ENCODE measurements at places on chromosomes 4 and X.

DNA sequence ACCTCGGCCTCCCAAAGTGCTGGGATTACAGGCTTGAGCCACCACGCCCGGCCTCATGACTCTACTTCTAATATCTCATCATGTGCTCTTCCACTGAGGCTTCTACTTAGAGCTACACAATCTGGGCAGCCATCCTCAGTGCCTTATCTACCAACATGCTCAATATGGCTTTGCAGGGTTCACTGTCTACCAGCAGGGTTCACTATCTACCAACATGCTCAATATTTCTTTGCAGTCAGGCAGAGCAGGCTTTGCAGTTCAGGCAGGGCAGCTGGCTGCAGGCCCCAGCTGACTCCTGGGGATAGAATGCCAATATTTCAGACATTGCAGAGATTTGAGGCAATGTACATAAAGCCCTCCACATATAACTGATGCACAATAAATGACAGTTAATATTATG, 47.5 kb downstream of the PKD2 start:
- DNase-seq, result peak; percentile 23

- DNase-seq, result no peak
Measured at GRCh38 chr4:139838811-139839210, 173.2 kb downstream of the MGST2 start.

DNA sequence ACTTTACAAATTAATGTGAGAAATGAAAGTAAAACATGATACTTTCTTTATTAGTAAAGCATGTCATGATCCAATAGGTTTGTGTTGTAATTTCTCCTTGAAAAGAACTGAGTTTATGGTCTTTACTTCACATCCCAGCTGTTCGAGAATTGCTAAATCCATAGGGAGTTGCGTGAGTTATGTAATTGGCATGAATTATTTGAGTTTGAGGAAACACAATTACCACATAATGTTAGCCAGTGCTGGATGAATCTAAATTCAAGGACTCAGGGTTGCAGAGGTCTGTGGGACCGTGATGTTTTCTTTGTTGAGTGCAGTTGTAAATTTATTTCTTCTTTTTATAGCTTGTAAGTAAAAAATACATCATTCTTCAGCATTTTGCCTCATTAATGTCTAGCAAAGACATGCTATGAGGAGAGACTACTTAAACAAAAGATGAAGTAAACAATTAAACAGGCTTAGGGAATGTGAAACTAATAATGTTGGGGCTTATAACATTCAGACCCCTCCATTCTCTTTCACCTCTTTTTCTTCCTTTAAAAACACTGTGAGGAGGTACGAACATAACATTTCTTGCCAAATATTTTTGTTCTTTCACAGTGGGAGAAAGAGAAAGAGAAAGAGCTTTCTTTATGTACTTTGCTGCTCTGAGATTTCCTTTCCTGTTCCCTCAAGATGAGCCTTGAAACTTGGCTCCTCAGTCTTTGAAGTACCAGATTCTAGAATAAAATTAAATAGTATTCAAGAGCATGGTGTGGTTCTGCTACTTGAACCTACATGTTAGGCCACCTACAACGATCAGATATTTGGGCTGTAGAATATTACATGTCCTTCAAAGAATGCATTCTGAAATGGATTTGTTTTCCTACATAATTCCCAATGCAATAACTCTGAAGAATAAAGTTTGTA, 159.6 kb upstream of the ANK2 start:
- DNase-seq, result peak; percentile 33

DNA sequence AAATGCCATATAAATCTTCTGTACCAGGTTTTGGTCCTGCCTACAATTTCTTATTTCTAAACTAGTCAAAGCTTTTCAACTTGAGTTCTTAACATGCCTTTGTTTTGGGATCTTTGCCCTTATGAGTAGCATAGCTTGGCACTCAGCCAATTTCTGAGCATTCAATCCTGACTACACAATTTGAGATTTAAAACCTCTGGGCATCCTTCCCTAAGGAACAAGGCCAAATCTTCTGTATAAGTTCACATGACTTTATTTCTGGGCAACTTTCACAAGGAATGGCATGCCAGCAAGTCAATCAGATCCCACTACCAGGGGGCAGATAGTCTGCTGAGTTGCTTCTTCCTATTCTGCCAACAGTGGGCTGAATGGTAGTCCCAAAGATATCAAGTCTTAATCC, 254.2 kb downstream of the ADAMTS3 start:
- DNase-seq, result peak; percentile 75

GRCh38 chr4:178259566-178259965, 817.3 kb upstream of the AGA start:
- DNase-seq, result no peak

DNA sequence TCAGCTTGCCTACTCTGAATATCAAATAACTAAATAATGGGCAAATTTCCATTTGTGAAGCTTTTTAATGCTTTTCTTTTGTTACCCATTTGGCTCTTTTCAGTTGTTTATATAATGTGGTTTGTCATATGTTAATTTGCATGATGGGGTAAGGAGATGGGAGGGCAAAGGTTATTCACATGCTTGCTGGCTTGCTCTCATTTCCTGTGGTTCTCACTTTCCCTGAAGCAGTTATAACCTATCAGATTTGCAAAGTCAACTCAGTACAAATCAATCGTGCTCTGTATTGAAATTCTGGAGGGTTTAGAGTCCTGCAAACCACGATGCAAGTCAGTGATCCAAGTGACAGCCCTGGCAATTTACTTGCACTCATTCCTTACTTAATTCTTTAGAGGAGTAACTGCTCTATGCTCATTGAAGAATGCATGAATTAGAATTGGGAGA, 711.2 kb downstream of the ADGRL3 start:
- DNase-seq, result peak; percentile 2

GRCh38 chr4:41365681-41366080, 109.0 kb downstream of the UCHL1 start:
- DNase-seq, result no peak

- DNase-seq, result no peak
Measured at GRCh38 chr4:968221-968620, 5.1 kb downstream of the DGKQ start.

DNA sequence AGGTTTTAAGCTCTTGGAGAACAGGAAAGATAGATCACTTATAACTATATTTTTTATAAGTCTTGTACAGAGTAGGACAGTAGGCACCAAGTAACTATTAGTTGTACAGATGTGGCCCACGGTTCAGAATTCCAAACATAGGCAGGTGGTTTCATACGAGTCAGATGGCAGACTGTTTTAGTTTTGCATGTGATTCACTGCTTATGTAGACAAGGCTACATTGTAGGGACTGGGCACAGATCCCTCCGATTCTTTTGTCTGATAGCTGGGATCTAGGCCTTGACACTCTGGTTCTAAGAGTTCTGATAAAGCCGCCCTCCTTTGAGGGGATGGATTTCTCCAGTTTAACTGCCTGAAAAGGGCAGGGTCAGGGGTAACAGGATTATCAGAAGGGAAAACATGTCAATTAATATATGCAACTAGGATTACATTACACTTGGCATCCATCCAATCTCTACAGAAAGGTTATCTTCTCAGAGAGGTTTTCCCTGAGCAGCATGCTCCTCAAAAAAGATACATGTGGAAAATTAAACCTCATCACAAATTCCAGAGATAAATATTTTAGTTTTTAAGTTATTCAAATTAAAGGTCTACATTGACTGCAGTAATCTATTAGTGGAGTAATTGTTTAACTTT, 87.8 kb downstream of the SPRY1 start:
- DNase-seq, result no peak

DNA sequence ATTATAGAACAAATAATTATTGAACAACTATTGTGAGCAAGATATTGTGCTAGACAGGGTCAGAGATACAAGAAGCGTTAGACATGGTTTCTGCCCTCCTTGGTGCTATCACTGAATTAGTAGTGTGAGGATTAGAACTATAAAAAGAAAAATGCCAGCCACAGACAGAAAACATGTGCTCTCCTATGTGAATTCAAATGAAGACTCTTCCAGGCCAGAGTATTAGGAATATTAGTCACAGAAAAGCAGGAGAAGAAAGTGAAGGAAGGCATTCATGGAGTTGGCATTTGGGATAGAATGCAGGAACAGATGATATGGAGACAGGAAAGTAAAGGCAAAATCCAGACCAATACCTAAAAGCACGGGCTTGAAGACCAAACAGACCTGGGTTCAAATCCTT, 179.6 kb upstream of the TENM3 start:
- no peak for DNase-seq

- DNase-seq, result no peak
Measured at GRCh38 chrX:154350429-154351182, 23.8 kb downstream of the FLNA start.

DNA sequence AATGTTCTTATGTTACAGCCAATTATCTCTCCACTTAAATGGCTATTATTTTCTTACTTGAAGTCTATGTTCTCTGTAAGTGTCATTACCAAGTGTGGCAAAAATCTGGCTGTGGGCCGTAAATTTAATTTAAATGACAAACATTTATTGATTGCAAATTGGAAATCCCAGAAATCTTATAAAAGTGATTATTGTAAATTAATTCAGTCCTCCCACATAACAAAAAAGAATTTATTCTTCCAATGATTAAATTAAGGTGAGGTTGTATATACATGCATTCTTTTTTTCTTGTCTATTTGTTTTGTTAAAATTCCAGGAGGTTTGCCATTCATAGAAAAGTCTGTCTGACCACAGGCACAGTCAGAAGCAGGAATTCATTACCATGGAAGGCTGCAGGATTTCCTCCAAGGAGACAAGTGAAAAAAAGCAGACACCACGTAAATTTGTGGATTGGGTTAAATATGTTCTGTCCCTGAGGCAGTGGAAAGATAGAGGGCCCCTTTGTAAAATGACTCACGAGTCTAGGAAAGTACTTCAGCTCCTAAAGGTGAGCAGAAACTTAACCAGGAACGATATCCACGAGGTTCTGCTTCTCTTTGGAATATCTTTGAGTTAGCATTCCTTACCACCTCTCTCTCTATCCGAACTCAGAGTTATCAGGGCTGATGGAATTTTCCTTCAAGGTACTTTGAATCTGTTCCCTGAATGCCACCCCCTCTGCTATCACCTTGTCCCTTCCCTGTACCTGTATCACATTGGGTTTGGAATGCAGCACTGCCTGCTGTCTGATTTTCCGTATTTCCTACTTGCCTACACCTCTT, 10.7 kb downstream of the PPARGC1A start:
- peak; percentile 84 for DNase-seq

DNA sequence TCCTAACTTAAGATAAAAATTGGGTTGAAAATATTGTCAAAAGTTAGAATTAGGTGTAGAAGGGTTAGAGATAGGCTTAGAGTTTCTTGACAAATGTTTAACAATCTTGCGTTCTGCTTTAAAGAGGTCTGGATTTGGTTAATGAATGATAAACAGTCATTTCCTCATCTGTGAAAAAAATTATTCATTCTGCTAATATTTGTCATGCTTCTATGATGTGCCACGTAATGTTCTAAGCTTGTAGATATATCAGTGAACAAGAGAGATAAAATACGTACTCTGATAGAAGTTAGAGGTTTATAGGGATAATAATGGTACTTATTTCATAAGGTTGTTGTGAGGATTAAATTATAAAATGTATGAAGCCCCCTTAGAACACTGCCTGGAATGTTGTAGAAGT, 443.0 kb upstream of the GALNT7 start:
- no peak for DNase-seq

DNA sequence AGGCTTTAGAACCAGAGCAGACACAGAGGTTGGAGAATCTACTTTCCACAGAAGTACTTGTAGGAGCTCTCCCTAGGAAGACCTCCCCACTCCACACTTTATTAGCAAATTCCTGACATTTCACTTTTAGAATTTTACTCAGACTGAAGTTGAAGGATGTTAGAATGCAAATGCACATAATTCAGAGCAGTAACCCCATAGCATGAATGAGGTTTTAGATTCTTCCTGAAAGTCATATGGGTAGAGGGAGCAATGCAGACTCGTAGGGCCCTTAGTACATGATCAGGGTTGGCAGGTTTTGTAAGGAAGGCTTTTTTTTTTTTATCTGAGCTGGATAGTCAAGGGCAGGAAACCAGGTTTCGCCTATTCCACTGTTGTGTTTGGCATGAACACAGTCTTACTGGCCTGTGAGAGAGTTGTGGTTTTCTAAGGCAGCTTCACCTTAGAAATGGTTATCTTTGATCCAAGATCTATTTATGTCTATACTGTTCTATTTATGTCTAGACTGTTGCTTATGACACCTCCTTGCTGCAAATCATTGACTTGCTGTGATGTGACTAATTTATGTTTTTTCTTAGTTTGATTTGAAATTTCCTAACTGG, 48.9 kb downstream of the SPATA18 start:
- peak; percentile 86 for DNase-seq

DNA sequence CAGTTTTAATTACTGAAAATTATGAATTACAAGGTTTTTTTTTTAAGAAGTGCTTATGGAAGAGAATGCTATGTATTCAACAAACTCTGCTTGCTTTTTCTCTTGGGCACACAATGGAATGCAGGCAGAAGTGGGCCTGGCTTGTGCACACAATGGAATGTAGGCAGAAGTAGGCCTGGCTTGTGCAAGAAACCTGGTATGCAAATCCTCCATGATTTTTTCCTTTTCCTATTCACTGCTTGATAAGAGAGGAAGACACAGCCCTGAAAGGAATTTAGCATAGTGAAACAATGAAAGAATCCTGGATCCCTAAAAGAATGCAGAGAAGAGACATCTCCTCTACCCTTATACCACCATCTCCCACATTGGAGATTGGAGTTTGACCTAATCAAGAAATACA, 138.4 kb downstream of the COL25A1 start:
- DNase-seq, result peak; percentile 61

- DNase-seq, result no peak
Measured at GRCh38 chr4:15781427-15782095, 3.4 kb downstream of the CD38 start.

GRCh38 chr4:55359397-55359916, 13.4 kb downstream of the SRD5A3 start:
- peak; percentile 38 for DNase-seq

DNA sequence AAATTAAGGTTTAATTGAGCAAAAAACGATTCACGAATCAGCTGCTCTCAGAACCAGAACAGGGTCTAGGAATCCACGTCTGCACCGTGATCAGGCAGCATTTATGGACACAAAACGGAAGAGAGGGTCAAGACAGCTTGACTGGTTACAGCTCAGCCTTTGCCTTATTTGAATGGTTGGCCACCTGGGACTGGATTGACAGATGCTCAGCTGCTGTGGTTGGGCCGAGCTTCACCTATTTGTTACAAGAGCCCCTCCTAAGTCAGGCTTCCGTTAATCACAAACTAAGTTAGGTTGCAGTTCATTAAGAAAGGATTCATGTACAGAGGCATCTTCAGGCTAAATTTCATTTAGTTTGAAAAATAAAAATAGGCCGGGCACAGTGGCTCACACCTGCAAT, 50.6 kb upstream of the MAN2B2 start:
- no peak for DNase-seq

DNA sequence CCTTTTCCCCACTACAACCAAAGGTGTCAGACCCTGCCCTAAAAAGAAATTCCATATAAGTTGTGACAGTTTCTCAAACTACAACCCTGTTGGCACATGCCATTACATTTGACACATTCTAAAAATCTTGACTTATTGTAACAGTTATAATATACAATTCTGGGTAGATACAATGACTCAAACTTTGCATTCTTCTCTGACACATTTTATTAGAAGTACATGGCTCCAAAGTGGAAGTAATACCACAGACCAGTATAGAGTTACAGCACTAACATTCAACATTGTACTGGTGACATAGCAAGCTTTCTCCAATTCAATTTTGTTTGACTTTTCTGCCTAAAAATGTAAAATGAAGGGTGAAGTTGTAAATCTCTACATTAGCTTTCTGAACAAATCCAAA, 196.6 kb upstream of the ETNPPL start:
- DNase-seq, result peak; percentile 46

- DNase-seq, result no peak
Measured at GRCh38 chr4:18571301-18571761, 549.8 kb upstream of the LCORL start.

All from astrocyte (in vitro differentiated cells and primary cell).